ENCODE measurements at places on chromosomes 2 and 18. TPM values are rescaled to one million over a fixed set of nuclear protein-coding genes. Genes with fewer than 3 reads are reported as not detected.

DHRS9 gene
- 0.65 TPM for total RNA-seq

BOLL gene
- total RNA-seq = 0.08 TPM

CTAGE1 gene
- total RNA-seq = not detected

MEP1B gene
- not detected for total RNA-seq

HNRNPA3 gene
- total RNA-seq = 31.0 TPM

TMEM178A gene
- 1.8 TPM for total RNA-seq

ANKRD30BL gene
- total RNA-seq = not detected

AQP4 gene
- not detected for total RNA-seq

CDH2 gene
- total RNA-seq = 21.9 TPM

NMS gene
- not detected for total RNA-seq

AFG3L2 gene
- total RNA-seq = 31.5 TPM

POTEI gene
- not detected for total RNA-seq
